T-helper 2 cell (primary cell): ENCODE measurements at places on chromosomes 7 and 10.

GRCh38 chr10:114811862-114812261, 9.7 kb upstream of the FHIP2A start:
- no peak for DNase-seq

- no peak for DNase-seq
These were observed 243.0 kb downstream of the ADRA2A start for GRCh38 chr10:111319866-111320265.

DNA sequence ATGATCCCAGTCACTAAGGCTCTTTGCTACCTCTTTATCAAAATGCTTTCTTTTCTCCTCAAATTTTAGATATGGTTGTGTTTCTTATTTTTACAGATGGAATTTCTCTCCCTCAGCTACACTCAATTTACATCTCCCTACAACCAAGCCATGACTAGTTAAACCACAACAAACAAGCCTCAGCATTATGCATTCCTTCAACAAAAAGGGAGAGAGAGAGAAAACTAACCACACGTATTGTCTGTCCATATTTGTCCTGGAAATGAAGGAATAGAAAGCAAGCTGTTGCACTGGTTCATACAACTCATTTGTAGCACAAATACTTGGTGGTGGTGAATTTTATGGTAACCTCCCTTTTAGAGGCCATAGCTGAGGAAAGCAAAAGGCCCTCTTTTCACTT, 286.4 kb downstream of the AHR start:
- no peak for DNase-seq

- DNase-seq, result no peak
These were observed 59.0 kb upstream of the SORCS3 start for GRCh38 chr10:104581884-104582601.

- DNase-seq, result no peak
These were observed 11.5 kb upstream of the CC2D2B start for GRCh38 chr10:95896071-95896850.

DNA sequence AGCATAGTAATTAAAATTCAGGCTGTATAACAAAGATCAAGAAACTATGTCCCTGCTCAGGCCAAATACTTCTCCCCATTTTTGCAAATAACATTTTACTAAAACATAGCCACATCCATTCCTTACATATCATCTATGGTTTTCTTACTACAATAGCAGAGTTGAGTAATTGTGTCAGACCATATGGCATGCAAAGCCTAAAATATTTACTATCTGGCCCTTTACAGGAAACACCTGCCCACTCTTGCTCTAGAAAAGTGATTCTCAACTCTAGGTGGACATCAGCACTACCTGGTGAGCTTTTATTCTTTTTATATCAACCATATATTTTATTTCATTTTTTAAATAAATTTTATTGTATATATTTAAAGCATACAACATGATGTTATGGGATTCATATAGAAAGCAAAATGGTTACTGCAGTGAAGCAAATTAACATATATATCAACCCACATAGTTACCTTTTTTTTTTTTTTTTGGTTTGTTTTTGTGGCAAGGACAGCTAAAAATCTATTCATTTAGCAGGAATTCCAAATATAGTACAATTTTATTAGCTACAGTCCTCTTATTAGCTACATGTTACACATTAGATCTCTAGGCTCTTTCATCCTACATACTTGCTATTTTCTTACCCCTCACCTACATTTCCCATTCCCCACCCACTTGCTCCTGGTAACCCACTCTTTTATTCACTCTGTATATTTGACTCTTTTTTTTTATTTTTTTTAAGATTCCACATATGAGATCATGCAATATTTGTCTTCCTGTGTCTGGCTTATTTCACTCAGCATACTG, 19.6 kb downstream of the ABI1 start:
- no peak for DNase-seq

DNA sequence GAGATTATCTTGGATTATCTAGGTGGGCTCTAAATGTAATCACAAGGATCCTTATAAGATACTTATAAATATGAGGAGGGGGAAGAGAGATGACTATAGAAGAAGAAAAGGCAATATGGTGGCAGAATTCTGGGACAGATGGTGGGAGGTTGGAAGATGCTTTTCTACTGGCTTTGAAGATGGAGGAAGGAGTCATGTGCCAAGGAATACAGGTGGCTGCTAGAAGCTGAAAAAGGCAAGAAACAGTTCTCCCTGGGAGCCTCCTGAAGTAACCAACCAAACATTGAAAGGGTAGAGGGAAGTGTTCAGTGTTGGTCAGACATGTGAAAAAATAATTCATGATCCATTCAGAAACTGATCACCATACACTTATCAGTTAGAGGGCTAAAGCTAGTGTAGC, 213.3 kb downstream of the WDR11 start:
- no peak for DNase-seq

DNA sequence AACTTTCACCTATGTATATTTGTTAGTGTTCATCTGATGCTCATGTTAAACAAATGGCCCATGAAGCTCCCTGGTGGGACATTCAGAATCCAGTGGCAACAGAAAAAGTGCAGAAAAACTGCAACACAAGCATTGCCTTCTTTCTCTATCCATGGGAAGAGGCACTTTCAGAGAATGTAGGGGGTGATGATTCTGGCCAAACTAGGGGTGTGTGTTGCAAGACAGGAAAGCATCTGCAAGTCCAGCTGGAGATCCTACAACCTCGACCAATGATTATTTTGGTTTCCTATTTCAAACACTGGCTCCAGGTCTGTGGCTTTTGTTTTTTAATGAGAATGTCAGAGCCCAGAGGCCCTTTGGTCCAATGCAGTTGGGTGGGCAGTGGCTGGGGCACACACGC, 198.7 kb downstream of the CXCL12 start:
- no peak for DNase-seq

DNA sequence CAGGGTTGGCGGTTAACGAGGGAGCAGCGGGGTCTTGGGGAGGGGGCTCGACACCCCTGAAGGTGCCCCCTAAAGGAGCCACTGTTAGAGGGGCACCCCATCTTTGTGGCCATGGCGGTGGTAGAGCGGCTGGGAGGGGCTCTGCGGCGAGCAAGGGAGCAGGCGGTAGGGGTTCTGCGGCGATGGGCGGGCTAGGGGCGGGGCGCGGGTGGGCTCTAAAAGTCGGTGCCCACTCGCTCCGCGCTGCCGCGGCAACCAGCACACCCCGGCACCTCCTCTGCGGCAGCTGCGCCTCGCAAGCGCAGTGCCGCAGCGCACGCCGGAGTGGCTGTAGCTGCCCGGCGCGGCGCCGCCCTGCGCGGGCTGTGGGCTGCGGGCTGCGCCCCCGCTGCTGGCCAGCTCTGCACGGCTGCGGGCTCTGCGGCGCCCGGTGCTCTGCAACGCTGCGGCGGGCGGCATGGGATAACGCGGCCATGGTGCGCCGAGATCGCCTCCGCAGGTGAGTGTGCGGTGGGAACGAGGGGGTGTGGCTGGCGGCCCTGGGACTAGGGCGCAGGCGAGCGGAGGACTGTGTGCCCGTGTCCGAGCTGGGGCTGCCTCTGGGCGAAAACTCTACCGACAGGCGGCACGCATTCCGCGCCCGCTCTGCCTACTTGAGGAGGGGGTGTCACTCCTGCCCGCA, at the start of gene MEST:
MEST (plus strand) TSS at position 245 of the 682 bp plus-strand sequence; CDS start at position 474, 229 bp downstream.
- DNase-seq, result no peak

GRCh38 chr10:82867056-82867455, 992.1 kb downstream of the NRG3 start:
- DNase-seq, result no peak

- DNase-seq, result no peak
These were observed 5.0 kb upstream of the CDH23 start for GRCh38 chr10:71391701-71392100.

DNA sequence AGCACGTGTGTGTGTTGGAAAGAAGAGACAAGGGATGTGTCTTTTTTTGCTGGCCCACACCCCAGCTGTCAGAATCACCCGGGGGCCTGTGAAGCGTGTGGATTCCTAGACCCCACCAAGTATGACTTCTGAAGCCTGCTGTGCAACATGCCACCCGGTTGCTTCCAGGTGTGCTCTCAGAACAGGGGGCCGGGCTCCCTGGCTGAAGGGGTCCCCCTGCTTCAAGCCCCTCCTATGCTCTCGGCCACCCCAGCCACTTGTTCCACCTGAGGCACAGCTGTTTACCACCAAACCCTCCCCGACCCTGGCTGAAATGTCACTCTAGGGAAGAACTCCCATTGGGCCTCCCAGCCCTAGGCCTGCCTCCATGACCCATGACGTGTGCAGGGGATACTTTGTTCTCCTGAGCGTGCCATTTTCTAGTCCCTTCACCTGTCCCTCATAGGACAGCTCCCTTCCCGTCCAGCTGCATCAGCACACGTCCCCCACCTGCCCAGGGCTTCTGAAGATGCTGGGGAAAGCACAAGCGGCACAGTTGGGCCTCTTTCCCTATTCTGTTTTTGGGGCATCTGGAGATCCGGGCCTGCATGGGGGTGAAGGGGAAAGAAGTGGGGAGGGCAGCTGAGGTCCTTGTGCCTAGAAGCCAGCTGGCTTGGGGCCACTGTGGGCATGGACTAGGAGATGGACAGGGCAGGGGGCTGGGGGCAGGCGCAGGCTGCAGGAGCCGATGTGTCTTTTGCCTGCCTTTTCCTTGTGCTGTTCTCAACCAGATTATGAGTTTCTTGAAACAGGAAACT, 33.3 kb downstream of the CRHR2 start:
- no peak for DNase-seq

GRCh38 chr7:2559283-2559950, 638 bp downstream of the IQCE start:
- DNase-seq, result no peak

- DNase-seq, result no peak
These were observed 2.9 kb downstream of the SFXN4 start for GRCh38 chr10:119162452-119163092.

- DNase-seq, result no peak
These were observed 73.7 kb upstream of the PPIF start for GRCh38 chr10:79273604-79274003.

GRCh38 chr7:34904987-34905386, 132.3 kb downstream of the DPY19L1 start:
- DNase-seq, result no peak

DNA sequence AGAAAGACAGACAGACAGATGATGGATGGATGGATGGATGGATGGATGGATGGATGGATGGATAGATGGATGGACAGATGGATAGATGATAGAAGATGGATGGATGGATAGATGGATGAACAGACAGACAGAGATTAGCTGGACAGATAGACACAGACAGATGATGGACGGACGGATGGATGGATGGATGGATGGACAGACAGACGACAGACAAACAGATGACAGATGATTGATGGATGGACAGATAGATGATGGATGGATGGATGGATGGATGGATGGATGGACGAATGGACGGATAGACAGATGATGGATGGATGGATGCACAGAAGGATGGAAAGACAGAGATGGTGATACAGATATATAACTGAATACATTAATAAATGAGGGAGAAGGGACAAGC, 190.9 kb upstream of the CALN1 start:
- DNase-seq, result no peak

DNA sequence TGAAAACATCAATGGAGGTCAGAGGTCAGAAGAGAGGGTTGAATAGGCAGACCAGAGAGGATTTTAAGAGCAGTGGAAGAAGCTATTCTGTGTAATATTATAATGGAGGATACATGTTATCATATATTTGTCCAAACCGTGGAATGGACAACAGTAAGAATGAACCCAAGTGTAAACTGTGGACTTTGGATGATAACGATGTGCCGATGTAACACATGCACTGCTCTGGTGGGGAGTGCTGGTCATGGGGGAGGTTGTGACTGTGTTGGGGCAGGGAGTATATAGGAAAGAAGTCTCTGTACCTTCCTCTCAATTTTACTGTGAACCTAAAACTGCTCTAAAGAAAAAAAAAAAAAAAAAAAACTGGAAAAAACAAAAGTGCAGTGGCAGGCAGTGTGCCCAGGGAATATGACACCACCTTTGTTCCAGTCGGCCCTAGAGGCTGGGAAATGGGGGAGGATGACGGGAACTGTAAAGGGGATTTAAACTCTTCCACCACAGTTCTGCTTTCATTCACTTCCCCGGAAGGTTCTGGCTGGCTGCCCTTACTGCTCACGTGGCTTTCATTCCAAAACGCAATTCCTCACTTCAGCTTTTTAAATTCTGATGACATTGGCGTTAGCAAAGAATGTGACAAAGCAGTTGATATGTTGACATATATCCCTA, 113.7 kb upstream of the ANKRD1 start:
- no peak for DNase-seq

DNA sequence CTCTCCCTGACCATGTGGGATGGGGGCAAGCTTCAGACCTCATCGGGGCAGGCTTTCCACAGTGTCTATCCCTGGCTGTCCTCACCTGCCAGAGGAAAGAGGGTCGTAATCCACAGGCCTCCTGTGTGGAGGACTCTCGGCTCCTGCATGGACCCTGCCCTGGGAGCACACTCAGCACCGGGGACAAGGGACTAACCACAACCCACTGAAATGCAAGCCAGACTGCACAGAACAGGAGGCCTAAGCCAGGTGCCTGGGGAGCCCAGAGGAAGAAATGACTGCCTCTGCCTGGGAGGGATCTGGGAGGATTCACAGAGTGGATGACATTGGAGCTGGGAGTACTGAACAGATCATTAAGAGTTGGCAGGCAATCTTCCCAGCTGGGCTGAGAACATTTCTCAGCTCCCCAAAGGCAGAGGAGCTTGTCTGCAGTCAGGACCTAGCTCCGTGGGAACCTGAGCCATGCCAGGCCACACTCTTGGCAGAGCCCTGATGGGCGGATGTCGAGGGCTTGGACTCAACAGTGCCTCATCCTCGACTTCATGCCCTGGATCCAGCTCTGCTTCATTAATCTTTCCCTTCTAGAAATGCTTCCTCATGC, 213.4 kb downstream of the USP6NL start:
- no peak for DNase-seq

GRCh38 chr7:69402696-69403095, 195.6 kb upstream of the AUTS2 start:
- DNase-seq, result no peak

DNA sequence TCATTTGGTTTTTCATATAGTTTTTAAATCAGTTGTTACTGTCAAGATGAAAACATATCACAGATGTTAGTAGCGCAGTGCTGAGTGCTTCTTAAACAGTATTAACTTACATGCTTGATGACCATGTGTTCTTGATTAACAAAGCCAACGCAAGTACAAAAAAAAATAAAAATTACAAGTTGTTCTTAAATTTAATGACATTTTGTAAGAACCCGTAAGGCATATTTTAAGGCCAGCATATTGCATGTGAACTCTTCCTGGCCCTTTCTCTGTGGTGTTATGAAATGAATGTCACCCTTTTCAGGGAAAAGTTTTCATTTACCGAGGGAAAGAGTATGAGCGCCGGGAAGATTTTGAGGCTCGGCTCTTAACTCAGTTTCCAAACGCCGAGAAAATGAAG, 140.4 kb upstream of the NPS start:
- DNase-seq, result no peak
